Hepatocyte (in vitro differentiated cells): ENCODE measurements at places on chromosomes 5 and 9. TPM values are rescaled to one million over a fixed set of nuclear protein-coding genes. Genes with fewer than 3 reads are reported as not detected.

The CKS2 gene
- 77.1 and 85.1 TPM in 2 replicates for total RNA-seq

The SV2C gene
- under 0.01 and 0.12 TPM in 2 replicates for total RNA-seq

The SELENOP gene
- 5,946 and 6,524 TPM in 2 replicates for total RNA-seq

DNA sequence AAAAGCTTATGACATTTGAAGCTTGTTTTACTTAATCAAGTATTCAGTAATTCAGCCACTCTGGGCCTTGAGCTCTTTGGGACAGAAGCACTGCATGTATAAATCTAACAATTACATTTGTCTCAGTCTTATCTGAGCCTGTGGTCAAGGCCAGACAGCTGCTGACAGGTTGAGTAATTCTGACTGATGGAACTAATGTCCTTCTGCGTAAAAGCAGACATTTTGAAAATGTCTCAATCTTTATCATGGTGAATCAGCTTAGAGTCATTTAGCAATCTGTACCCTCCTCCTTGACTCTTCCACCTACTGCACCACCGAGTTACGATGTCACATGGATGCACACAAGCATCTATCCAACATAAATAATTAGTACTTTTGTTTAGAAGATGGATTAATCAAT lies 400.0 kb downstream of the ARRDC3 start:
- no peaks in the 10 kb centered on the region for H3K27me3 ChIP-seq
- H3K4me1 ChIP-seq = peaks cover 6% of the 10 kb centered on the region
- peak; percentile 34 for DNase-seq
- H3K4me3 ChIP-seq = no peak overlapping the region
- H3K36me3 ChIP-seq = no peaks in the 10 kb centered on the region
- peak overlapping the region; percentile 39 for H3K27ac ChIP-seq

- no peaks in the 10 kb centered on the region for H3K27me3 ChIP-seq
- H3K4me1 ChIP-seq = peaks cover 11% of the 10 kb centered on the region
- H3K4me3 ChIP-seq = no peak overlapping the region
- DNase-seq = no peak
These were observed 9.8 kb downstream of the GCNT4 start for GRCh38 chr5:75042522-75042921.

DNA sequence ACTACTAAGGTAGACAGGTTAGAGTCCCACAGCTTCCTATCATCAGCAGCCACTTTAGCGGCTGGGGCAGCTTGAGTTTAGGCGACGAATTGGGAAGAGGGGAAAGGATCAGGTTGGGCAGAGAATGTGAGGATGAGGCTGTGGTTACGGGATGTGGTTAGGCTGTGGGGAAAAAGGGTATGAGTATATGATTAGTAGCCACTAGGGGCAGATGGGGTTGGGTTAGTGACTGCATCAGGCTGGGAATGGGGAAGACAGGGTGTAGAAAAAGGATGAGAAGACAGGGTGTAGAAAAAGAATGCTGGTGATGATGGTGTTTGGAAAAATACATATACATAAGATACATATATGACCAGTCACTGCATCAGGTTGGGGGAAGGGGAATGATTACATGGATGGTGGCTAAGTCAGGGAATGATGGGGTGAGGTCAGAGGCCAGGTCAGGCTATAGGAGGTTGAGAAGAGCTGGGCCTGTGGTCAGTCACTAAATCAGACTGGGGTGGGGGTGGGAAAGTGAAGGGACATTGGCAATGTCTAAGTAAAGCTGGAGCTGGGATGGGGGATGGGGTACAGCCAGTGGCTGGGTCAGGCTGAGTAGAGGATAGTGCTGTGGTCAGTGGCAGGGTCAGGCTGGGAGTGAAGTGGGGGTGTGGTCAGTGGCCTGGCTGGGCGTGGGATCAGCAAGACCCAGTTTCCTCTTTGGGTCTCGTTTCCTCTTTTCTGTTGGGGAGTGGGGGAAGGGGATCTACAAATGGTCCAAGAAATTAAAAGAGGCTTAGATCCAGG lies 2.1 kb downstream of the TLN1 start:
- peaks cover 56% of the 10 kb centered on the region for H3K4me1 ChIP-seq
- H3K4me3 ChIP-seq = no peak overlapping the region
- H3K27me3 ChIP-seq = no peaks in the 10 kb centered on the region
- DNase-seq = peak; percentile 67
- peak overlapping the region; percentile 95 for H3K27ac ChIP-seq

The ABCA2 gene
- 12.7 and 14.6 TPM in 2 replicates for total RNA-seq

GRCh38 chr9:98491828-98492227 lies 216.9 kb downstream of the GABBR2 start:
- no peaks in the 10 kb centered on the region for H3K36me3 ChIP-seq
- no peak overlapping the region for H3K27ac ChIP-seq

The C5orf58 gene
- total RNA-seq = not detected in 2 replicates

GRCh38 chr5:128695791-128696530 lies 157.9 kb upstream of the FBN2 start:
- DNase-seq = no peak
- H3K4me1 ChIP-seq = no peaks in the 10 kb centered on the region
- H3K36me3 ChIP-seq = no peaks in the 10 kb centered on the region
- no peak overlapping the region for H3K4me3 ChIP-seq
- H3K27ac ChIP-seq = no peak overlapping the region
- H3K27me3 ChIP-seq = no peaks in the 10 kb centered on the region

- H3K4me3 ChIP-seq = no peak overlapping the region
- H3K27me3 ChIP-seq = peaks cover 23% of the 10 kb centered on the region
- no peaks in the 10 kb centered on the region for H3K4me1 ChIP-seq
These were observed 13.7 kb downstream of the OR1J1 start for GRCh38 chr9:122463828-122464632.

The PCDHAC2 gene
- 6.8 and 11.3 TPM in 2 replicates for total RNA-seq

- no peaks in the 10 kb centered on the region for H3K27me3 ChIP-seq
- no peak overlapping the region for H3K27ac ChIP-seq
- no peak for DNase-seq
- no peaks in the 10 kb centered on the region for H3K4me1 ChIP-seq
- H3K4me3 ChIP-seq = no peak overlapping the region
- no peaks in the 10 kb centered on the region for H3K36me3 ChIP-seq
These were observed 23.8 kb upstream of the ALDH1B1 start for GRCh38 chr9:38368731-38369130.

GRCh38 chr9:26891726-26892125 lies 876 bp downstream of the CAAP1 start:
- H3K4me1 ChIP-seq = no peaks in the 10 kb centered on the region
- peak overlapping the region; percentile 97 for H3K27ac ChIP-seq
- H3K4me3 ChIP-seq = peak overlapping the region; percentile 78
- no peaks in the 10 kb centered on the region for H3K36me3 ChIP-seq

GRCh38 chr5:176653401-176654385 lies 6.4 kb downstream of the TSPAN17 start:
- no peaks in the 10 kb centered on the region for H3K4me1 ChIP-seq
- no peak overlapping the region for H3K27ac ChIP-seq
- H3K4me3 ChIP-seq = no peak overlapping the region
- no peak for DNase-seq
- no peaks in the 10 kb centered on the region for H3K27me3 ChIP-seq

The SLC4A9 gene
- total RNA-seq = 0.07 TPM in 1 of 2 replicates, not detected in the other

DNA sequence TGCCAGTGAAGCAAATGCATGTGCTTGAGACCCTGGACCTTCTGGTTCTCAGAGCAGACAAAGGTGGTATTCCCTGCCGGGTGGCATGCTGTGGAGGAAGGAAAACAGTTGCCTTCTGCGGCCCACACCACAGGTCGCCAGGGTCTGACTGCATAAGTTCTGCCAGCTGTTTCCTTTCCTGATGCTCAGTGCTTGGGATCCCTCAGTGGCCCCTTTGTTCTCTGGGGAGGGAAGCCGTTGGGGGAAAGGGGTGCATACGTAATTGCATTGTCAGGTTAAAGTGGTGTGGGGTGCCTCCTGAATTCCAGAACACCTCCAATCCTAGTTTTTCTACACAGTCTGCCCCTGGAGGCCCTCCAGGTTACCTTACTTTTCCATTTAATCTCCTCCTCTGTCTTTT lies 43.1 kb upstream of the SLC2A8 start:
- no peaks in the 10 kb centered on the region for H3K36me3 ChIP-seq
- DNase-seq = no peak
- H3K27ac ChIP-seq = no peak overlapping the region
- H3K27me3 ChIP-seq = no peaks in the 10 kb centered on the region
- H3K4me1 ChIP-seq = no peaks in the 10 kb centered on the region

The RNF38 gene
- 23.7 and 25.7 TPM in 2 replicates for total RNA-seq

- H3K27me3 ChIP-seq = no peaks in the 10 kb centered on the region
- no peaks in the 10 kb centered on the region for H3K36me3 ChIP-seq
- H3K4me1 ChIP-seq = no peaks in the 10 kb centered on the region
- H3K27ac ChIP-seq = no peak overlapping the region
- no peak for DNase-seq
These were observed 426.8 kb downstream of the KIAA0825 start for GRCh38 chr5:94191604-94192003.

DNA sequence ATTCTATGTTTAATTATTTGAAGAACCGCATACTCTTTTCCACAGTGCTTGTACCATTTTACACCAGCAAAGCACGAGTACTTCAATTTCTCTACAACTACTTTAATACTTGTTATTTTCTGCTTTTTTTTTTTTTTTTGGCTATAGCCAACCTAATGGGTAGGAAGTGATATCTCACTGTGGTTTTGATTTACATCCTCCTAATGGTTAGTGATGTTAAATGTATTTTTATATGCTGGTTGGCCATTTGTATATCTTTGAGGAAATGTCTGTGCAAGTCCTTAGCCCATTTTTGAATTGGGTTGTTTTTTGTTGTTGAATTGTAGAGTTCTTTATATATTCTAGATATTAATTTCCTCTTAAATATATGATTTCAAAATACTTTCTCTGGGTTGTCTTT lies 22.6 kb downstream of the OGN start:
- H3K27me3 ChIP-seq = no peaks in the 10 kb centered on the region
- no peak overlapping the region for H3K27ac ChIP-seq
- no peak overlapping the region for H3K4me3 ChIP-seq
- H3K36me3 ChIP-seq = no peaks in the 10 kb centered on the region

The PLPP7 gene
- total RNA-seq = 0.20 TPM in 1 of 2 replicates, not detected in the other

GRCh38 chr9:13896922-13897835 lies 416.8 kb downstream of the NFIB start:
- no peaks in the 10 kb centered on the region for H3K4me1 ChIP-seq
- no peak for DNase-seq
- no peaks in the 10 kb centered on the region for H3K36me3 ChIP-seq

DNA sequence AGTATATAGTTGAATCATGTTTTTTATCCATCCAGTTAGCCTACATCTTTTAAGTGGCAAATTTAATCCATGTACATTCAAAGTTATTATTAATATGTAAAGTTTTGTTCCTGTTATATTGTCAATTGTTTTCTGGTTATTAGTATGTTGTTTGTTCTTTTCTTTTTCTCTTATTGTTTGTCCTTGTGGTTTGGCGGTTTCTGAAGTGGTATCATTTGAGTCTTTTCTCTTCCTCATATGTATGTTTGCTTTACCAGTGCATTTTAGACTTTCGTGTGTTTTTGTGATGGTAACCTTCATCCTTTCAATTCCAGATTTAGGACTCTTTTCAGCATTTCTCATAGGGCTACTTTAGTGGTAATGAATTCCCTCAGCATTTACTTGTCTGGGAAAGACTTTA lies 130.4 kb upstream of the RFX3 start:
- no peak overlapping the region for H3K4me3 ChIP-seq
- no peak overlapping the region for H3K27ac ChIP-seq
- no peaks in the 10 kb centered on the region for H3K27me3 ChIP-seq

DNA sequence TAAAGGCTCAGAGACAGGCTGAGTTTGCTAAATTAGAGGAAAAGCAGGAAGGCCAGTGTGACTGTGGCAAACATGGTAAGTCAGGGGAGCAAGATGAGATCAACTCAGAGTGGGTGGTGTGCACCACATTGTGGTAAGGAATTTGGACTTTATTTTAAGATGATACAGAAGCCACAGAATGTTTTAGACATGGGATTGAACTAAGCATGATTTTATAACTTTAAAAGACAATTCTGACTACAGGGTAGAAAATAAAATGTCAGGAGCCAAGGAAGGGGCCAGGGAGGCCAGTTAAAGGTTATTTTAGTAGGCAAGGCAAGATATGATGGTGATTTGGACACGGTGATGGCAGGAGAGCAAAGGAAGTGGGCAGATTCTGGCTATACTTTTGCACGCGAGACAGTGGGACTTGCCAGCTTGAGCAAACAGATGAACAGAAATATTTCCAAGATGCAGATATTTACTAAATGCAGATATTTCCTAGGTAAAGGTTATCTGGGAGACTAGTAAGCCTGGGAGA lies 53.9 kb downstream of the TSSK1B start:
- H3K4me3 ChIP-seq = no peak overlapping the region
- H3K4me1 ChIP-seq = peaks cover 10% of the 10 kb centered on the region
- no peak for DNase-seq
- H3K36me3 ChIP-seq = no peaks in the 10 kb centered on the region
- H3K27ac ChIP-seq = no peak overlapping the region

DNA sequence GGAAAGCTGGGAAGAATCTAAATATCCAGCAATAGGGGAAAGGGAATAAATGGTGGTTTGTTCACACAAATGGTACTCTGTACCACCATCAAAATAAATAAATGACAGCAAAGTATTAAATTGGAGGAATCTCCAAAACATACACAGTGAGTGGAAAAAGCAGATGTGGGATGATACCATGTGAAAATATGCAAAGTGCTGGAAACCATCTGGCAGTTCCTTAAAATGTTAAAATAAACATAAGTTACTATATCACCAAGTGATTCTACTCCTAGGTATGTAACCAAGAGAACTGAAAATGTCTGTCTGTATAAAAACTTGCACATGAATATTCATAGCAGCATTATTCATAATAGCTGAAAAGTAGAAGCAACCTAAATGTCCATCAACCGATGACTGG lies 41.9 kb upstream of the TEX48 start:
- no peak for DNase-seq
- no peak overlapping the region for H3K4me3 ChIP-seq
- no peak overlapping the region for H3K27ac ChIP-seq
- no peaks in the 10 kb centered on the region for H3K36me3 ChIP-seq

GRCh38 chr5:56814361-56814962 lies 887 bp upstream of the MAP3K1 start:
- H3K36me3 ChIP-seq = no peaks in the 10 kb centered on the region
- peaks cover 6% of the 10 kb centered on the region for H3K4me1 ChIP-seq
- DNase-seq = peak; percentile 28
- H3K27ac ChIP-seq = peak overlapping the region; percentile 96
- peak overlapping the region; percentile 78 for H3K4me3 ChIP-seq

GRCh38 chr5:126402621-126403555 lies 20.3 kb upstream of the GRAMD2B start:
- no peaks in the 10 kb centered on the region for H3K36me3 ChIP-seq
- H3K27ac ChIP-seq = no peak overlapping the region
- H3K27me3 ChIP-seq = no peaks in the 10 kb centered on the region
- no peak for DNase-seq
- H3K4me3 ChIP-seq = no peak overlapping the region

The FCN2 gene
- total RNA-seq = not detected in 2 replicates

DNA sequence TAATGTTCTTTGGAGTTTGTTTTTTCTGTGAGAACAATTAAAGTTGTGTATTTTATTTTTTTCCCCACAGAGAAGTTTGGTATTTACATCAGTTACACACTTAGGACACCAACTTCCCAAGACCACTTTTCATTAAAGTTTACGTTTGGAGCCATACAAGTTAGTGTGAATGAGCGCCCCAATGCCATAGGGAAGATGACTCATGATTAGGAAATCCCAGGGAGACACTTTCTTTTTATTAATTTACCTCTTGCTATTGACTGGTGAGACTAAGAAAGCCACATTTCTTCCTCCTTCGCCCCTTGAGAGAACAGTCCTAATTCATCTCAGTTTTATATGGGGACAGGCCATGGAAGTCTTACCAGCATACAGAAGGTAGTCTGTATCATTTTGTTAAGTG lies 57.1 kb downstream of the EDIL3 start:
- no peaks in the 10 kb centered on the region for H3K4me1 ChIP-seq
- no peak for DNase-seq
- H3K4me3 ChIP-seq = no peak overlapping the region
- no peak overlapping the region for H3K27ac ChIP-seq
- H3K27me3 ChIP-seq = no peaks in the 10 kb centered on the region
- no peaks in the 10 kb centered on the region for H3K36me3 ChIP-seq
